ENCODE measurements at places on chromosomes 2 and 18. TPM values are rescaled to one million over a fixed set of nuclear protein-coding genes. Genes with fewer than 3 reads are reported as not detected.

DNA sequence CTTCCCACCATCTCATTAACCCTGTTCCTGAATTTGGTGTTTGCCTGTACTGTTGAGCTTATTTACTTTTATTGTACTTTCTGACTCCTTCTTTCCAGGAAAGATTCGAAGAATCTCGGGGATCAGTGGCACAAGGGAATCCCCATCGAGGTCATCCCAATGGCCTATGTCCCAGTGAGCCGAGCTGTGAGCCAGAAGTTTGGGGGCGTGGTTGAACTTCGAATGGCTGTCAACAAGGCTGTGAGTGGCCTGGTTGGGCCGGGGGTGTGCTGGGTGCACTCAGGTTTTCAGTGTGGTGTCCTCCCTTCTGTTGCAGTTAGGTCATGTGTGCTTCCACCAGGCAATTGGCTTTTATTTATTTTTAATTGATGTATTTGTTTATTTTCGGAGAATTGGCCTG is 45.0 kb downstream of the RPIA start:
- DNase-seq, result no peak

DNA sequence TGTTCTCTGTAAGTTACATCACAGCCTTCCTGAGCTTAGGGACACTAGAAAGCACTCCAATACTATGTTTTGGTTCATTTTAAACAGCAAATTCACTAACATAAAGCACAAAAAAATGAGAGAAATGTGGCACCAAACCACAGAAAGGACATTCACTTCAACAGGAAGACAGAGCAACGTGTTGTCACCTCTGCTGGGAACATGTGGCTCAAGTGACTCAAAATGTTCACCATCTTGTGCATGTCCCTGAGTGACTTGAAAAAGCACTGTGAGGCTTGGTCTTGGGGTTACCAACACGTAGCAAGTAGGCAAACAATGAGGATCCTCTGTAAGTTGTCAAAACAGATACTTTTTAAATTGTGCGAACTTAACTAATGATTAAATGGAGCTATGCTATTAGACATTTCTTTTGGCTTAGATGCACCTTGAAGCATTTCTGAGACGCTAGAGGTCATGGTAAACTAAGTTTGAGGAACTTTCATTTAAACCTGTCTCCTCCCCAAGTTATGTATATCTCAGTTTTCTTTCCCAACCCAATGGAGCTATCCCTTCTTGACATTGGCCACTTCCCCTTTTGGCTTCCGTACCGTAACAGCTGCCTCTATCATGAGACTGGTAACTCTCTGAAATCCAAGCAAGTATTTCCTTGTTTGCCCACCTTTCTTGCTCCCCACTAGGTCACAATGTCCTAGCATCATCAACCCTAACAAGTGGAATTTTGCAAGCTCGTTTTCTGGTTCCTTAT is 14.0 kb upstream of the ST6GAL2 start:
- DNase-seq, result no peak

GRCh38 chr2:199404841-199405240 is 52.9 kb downstream of the SATB2 start:
- no peak for DNase-seq

DNA sequence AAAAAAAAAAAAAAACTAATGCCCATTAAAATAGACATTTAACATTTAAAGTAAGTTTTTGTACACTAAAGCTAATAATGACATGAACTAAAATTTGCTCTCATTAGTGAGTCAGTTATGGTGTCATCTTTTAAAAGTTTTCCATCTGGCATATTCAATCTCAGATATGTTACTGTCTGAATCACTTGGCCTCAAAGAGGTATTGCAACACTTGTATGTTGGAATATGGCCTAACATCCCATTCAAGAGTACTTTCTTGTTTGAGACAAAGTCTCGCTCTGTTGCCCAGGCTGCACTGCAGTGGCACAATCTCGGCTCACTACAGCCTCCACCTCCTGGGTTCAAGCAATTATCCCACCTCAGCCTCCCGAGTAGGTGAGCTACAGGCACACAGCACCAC is 169.7 kb downstream of the TMEM163 start:
- DNase-seq, result no peak

DNA sequence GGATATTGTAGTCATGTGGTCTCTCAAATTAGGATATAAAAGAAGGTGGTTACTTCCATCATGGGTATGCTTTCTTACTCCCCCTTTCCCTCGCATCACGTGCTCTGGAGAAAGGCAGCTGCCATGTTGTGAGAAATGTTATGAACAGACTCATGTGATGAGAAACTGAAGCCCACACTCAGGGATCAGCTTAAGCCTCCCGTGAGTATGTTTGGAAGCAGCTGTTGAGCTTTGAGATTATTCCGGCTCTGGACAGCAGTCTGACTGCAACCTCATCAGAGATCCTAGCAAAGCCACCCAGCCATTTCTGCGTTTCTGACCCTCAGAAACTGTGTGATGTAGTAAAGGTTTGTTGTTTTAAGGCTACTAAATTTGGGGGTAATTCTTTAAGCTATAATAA is 700.1 kb downstream of the ADCYAP1 start:
- DNase-seq, result no peak

DNA sequence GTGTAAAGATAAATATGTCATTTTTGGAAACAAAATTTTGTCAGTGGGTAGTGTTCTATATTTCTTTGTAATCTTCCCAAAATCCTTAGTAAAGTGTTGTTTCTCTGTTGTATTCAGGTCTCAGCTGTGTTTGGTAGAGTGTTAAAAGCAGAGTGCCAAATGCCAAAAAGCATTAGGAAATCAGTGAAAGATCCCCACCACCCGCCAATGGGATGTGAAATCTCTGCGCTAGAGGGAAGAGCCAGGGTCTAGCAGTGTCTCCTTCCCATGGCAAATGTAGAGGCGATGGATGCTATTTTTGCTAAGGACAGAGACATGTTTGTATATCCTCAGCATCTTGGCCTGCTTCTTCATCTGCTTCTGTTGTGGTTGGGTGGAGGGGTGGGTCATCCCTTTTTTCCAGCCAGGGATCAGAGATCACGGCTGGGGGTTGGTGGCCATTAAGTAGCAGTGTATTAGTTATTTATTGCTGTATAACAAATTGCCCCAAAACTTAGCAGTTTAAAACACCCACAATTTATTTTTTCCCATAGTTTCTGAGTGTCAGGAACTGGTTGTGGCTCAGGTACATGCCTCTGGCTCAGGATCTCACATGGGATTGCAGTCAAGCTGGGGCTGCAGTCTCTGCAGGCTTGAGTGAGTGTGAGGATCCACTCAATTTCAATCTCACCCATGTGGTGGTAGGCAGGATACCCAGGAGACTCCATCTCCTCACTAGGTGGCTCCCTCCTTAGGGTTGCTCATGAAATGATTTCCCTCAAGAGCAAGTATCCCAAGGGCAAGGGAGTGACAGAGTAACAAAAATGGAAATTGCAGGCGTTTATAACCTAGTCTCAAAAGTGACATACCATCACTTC is 211.9 kb downstream of the MYCN start:
- no peak for DNase-seq

DNA sequence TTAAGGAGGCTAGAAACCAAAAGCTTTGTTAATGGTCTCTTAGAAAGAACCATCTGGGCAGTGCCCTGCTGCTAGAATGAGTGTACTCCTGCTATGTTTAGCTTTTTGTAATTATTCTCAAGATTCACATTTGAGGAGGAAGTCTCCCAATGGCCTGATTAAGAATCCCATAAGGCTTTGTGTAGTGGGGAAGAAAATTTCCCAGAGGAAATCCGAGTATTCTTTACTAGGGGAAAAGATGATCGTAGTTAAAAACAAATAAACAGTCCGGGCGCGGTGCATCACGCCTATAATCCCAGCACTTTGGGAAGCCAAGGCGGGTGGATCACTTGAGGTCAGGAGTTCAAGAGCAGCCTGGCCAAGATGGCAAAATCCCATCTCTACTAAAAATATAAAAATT is 117.9 kb downstream of the PTRHD1 start:
- DNase-seq, result no peak

Gene IL36G
- total RNA-seq, result not detected

DNA sequence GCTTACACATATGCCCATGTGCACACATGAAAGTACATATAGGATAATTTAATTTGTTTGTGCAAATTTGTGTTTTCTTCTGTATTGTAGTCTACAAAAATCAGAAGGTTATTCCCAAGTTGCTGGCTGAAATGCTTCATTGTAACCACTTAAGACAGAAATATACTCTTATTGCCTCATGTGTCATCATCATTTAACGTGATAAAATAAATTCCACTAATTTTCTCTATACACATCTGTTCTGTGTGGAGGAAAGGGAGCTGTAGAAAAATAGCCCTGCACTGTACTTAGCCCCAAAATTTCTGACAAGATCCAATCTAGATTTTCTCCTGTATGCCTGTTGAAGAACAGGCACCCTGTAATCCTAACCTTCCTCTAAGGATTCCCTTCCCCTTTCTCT is 20.4 kb upstream of the NR4A2 start:
- DNase-seq, result no peak

Gene UPP2
- total RNA-seq, result 0.60 TPM

DNA sequence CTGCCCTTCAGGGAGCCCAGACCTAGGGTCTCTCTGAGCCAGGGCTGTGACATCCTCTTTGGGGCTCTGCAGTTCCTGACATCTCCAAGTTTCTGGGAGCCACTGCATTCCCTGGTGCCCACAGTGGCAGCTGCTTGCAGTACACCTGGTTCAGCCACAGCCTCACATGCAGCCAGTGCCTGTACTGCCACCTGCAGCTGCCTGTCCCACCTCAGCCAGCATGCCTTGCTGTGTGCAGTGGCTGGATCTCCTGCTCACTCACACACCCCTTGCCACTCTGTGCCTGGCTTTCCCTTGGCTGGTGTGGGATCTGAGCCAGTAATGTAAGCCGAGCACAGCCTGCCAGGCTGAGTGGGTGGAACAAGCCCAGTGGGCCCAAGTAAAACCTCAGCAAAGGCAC is 1288.7 kb downstream of the CNTNAP5 start:
- no peak for DNase-seq

DNA sequence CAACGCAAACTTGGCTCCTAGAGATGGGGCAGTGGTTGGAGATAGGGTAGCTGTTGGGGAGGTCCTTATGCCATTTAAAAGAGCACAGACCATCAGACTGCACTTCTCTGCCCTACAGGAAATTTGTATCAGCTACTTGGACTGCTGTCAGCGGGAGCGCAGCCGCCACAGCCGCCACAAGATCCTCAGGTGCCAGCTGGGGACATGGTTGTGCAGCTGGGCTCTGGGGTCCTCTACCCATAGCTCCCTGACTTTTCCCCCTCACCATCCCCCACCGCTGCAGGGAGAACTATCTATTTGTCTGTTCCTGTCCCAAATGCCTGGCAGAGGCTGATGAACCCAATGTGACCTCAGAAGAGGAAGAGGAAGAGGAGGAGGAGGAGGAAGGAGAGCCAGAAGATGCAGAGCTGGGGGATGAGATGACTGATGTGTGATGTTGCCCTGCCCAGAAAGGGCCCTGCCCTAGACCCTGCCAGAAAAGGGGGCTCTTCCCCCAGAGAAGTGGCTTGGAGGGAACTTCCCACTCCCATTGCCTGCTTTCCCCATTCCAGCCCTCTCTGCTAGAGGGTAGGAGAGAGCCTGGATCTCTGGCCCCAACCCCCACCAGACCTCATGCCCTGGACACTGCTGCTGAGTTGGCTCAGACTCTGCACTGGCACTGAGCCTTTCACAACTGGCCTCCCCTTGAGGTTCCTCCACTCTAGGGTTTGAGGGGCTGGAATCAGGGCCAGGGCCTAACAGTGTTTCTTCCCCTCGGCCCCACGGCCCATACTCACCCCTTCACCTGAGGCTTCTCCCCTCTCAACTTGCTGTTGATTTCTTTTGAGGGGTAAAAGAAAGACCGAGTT is 7.3 kb downstream of the PRADC1 start:
- no peak for DNase-seq

Gene SERPINB13
- total RNA-seq, result not detected

DNA sequence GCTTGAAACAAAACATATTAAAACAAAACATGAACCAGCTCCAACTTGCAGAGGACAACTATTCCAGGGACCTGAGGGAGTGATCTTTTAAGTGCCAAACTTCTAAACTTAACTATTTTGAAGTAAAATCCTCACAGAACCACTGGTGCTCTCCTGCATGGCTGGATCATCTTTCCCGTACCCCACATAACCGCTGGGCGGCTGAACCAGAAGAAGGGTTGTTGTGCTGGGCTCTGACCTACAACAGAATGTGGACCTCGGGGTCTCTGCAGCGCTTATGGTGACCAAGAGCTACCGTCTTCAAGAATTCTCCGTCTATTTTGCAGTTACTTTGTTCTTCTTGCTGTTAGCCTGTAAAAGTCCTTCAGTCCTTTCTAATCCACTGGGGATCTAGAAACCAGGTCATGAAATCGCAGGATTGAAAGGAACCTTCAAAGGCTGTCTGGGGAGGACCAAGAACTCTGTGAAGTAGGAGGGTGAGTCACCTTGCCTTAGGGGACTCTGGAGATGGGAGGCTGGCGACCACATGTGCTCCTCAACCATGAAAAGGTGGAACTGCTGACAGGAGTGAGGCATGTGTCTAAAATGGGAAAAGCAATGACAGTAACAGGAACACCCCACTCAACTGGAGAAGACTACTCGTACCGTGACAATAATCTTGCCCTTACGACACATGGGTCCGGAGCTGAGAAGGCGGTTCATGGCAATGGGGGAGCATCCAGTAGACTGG is 46.6 kb downstream of the HDLBP start:
- DNase-seq, result no peak

Gene EVX2
- total RNA-seq, result not detected

DNA sequence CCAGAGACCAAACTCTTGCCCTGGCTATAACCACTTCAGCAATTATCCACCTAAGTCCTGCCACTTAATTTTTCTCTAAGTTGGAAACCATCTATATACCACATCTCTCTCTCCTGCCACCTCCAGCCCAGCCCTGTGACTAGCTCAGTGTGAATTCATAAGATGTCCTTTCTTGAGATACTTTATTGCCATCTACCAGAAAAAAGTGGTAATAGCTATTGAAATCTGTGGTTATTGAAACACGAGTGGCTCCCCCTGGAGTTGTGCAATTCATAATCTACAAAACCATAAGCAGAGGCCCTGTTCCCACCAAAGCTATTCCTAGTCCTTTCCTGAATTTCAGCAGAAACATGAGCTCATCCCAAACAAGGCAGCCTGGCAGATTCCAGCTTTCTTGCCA is 324.0 kb downstream of the TXNL1 start:
- no peak for DNase-seq

- DNase-seq, result no peak
Observed at GRCh38 chr2:84238907-84239306, 220.2 kb downstream of the SUCLG1 start.

GRCh38 chr18:38576916-38577315 is 1011.3 kb upstream of the CELF4 start:
- no peak for DNase-seq
